MV-4-11 (cell line): ENCODE measurements at places on chromosomes 2 and 18.

- DNase-seq, result no peak
Measured at GRCh38 chr2:219126555-219126954, 34.1 kb downstream of the NHEJ1 start.

- DNase-seq, result no peak
Measured at GRCh38 chr2:240886678-240887609, 9.0 kb downstream of the MAB21L4 start.

GRCh38 chr2:226766352-226767055, 33.1 kb downstream of the IRS1 start:
- DNase-seq, result no peak

- no peak for DNase-seq
Measured at GRCh38 chr2:11644293-11644692, 25.7 kb downstream of the NTSR2 start.

DNA sequence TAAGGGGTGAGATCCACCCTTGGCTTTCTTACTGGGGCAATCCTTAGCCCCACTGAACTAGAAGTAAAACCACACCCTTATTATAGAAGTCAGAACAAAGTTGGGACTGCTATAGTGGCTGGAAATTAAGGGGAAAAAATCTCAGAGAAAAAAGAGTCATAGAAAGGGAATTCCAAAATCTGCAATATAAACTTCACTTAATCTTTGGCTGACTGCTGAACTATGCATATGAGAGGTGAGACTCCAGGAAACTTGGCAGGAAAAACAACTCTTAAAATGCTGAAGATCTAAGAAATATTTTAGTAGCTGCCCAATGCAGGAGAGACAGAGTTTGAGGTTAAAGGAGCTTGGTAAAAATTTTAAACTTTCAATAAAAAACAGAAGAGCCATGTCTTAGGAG, 201.8 kb upstream of the FN1 start:
- no peak for DNase-seq

DNA sequence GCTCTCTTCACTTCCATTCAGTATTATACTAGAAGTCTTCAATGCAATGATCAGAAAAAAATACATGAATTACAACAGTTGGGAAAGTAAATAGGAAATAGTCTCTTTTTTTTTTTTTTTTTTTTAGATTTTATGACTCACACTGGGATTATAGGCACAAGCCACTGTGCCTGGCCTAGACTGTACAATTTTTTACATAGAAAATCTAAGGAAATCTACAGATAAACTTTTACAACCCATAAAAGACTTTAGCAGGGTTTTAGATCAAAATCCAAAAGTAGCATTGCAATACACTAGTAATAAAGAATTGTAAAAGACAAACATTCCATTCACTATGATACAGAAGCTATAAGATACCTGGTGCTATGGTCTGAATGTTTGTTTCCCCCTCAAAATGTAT, 39.0 kb downstream of the CFAP221 start:
- peak; percentile 26 for DNase-seq

DNA sequence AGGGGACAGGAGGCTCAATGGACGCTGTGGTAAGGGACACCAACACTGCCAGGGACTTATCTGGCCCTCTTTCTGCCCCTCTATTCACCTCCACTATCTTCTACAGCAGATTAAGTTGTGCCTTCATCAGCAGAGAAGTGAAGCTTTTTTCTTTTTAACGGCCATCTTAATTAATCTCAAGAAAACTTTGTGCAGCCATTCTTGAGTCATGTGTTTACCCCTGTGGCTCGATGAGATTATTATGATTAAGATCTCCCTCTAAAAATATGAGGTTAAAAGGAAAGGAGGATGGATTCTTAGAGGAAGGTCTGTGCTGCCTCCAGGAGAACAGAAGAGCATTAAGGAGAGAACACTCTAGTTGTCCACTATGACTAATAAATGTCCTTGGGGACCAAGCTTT, 32.4 kb upstream of the DSC1 start:
- DNase-seq, result no peak

DNA sequence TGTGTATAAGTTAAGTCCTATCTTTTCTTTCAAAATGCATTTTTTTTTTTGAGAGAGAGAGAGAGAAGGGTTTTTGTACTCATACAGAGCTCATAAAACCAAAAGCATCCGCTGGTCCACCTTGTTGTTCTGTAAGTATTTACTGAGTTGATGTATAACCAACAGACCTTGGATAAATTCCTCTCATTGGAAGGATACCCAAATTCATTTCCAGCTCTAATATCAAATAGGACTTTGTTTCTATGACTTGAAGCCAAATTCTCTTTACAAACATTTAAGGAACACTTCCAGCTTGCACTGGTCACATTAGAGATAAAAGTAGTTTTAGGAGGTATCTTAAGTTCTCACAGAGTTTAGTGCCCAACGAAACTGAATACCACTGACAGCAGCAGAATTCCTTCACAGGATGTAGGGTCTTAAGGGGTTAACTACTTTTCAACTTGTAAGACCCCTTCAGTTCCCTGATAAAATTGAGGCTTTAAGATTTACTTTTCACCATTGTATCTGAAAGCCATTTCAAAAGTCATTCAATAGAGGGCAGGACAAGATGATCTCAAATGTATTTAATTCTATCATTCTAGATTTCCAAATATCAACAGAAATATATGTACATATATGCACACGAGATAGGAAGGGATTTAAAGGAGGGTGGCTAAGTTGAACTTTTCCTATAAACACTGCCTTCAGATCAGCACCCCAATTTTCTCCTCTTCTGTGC, 1398.5 kb upstream of the CELF4 start:
- no peak for DNase-seq

DNA sequence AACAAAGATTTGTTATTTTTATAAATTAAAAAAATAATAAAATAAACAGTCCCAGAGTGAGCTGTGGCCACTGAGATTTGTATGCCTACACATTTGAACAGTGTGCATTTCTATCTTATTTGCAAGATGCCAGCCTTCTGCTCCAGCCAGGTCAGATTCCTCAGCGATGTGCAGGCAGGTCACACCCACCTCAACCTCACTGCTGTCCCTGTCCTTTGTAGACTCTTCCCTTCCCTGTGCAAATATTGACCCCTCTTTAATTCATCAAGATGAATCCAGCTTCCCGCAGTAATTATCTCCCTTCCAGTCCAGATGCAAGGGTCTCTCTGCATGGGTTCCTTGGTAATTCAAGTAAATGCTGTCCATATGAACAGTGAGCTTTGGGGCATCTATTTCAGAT, 256.2 kb downstream of the PIEZO2 start:
- no peak for DNase-seq

- DNase-seq, result no peak
Measured at GRCh38 chr2:50126845-50127244, 905.1 kb downstream of the NRXN1 start.

DNA sequence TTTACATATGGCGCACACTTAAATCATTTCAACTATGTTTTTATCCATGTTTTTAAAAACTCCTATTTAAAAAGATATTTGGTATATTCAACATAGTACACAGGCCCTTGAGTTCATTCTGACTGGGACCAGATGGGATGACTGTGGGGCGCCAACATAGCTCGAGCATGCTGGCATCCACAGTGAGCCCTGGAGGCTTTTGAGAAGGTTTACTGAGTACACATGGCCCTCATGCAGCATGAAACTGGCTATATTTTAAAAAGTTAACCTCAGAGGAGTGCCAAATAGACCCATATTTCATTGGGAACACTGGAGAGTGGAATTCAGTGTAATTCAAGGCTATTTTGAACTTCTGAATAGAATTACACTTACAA, 83.6 kb downstream of the CCDC85A start:
- DNase-seq, result no peak

DNA sequence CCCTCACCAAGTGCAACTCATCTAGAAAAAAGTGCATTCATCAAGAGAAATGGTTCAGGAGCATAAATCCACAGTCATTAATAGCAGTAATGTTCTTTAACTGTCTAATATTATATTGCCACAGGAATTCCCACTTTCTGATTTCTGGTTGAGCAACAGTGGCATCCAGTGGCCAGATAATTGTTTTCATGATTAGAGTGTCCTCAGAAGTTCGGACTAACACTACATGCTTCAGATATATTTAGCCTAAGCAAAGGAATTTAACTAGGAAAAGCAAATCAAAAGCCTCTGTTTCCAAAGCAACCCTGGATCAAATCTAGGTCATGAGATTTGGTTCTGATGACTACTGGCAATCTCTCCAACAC, 9.8 kb upstream of the ERBB4 start:
- DNase-seq, result no peak
